WTC11 (cell line): ENCODE measurements at places on chromosomes 5 and 9. TPM values are rescaled to one million over a fixed set of nuclear protein-coding genes. Genes with fewer than 3 reads are reported as not detected.
A peak's percentile ranks its signal among the peaks of the same experiment; 100 is the strongest.

- DNase-seq, result no peak
These were observed 106.4 kb upstream of the ELL2 start for GRCh38 chr5:96067894-96068614.

The MAML1 gene
- total RNA-seq, result 40.5 to 42.2 TPM (median 42.2 TPM) in 3 replicates

GRCh38 chr5:112923988-112924387, 2.0 kb upstream of the REEP5 start:
- no peak for DNase-seq

The FIBCD1 gene
- total RNA-seq, result 6.6 to 9.1 TPM (median 8.8 TPM) in 3 replicates

The GFI1B gene
- 0.41 to 0.78 TPM (median 0.77 TPM) in 3 replicates for total RNA-seq

- no peak for DNase-seq
These were observed 31.3 kb downstream of the ISOC1 start for GRCh38 chr5:129125819-129126218.

GRCh38 chr5:6633469-6634245, 417 bp downstream of the SRD5A1 start:
- peak; percentile 52 for DNase-seq

The TICAM2 gene
- total RNA-seq, result 0.66 to 1.0 TPM in 2 of 3 replicates, not detected in the other

DNA sequence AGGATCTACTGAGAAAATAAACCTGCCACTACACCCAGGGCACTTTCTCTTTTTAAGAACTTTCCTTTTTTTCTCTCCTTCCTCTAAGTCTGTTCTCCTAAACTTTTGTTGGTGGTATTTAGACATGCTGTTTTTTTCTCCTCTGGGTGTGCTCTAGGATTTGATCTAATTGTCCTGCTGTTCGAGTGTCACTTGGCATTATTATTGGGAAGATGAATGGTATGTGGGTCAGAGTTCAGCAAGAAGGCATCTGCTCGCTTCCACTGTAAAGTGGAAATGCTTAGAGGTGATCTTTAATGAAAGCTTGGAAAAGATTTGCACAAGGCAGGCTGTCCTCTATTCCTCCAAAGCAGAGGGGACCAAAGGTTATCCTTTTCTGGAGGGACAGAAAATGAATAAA, 1.3 kb upstream of the PLPPR1 start:
- no peak for DNase-seq

DNA sequence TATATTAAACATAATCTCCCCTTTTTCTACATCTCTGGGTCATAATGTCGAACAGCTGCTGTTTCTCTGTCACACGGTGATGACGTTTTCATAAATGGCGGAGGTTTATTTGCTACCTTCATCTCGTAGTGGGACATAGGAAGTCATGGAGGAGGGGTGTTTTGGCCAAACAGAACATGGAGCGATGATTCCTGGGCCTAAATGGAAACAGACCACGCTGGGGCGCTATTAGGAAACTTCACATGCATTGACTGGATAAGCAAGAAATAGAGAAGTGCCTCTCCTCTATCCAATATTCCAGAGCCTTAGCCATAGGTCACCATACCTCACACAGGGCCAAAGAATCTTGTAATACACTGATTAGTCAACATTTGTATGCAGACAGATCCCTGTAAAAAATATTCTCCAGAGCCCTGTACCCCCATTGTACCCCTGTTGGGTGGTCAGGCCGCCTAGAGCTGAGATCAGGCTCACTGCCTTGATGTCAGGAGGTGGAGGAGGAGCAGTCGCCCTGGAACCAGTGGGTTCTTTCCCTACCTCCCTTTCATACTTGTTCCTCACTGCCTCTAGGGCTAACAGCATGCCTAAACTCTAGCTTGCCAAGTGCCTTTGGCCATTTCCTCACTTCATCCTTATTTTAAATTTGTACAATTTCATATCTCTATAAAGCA, 77.8 kb upstream of the SPIN1 start:
- peak; percentile 65 for DNase-seq

DNA sequence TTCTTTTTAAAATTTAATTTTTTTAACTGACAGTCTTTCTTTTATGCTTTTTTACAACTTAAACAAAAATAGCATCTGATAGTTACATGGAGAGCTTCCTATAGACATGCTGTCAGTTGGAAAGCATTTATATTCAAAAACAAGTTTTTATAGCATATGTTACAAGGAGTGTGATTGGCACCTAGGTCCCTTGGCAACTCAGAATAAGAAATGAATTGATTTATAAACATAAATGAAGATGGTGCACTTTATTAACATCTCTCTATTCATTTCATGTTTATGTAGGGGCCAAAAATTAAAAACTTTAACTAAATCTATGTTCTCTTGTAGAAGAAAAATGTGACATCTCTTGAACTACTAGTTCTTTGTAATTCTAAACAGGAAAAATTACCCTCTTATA, 153.2 kb downstream of the XRCC4 start:
- DNase-seq, result no peak

DNA sequence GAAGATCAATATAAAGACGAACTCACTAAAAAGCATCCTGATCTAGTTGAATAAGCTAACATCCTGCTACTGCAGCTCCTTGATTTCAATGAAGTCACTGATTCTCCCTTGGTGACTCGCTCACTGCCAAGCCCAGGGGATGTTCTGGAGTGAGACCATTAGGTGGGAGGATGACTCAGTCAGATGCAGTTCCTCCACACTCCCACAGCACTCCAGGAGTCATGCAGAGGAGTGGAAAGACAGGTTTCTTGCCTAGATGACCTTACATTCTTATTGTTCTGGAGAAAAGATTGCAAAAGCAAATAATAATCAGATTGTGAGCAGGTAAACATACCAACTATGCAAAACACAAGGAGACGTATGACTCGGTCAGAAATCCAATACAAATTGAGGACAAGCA, 15.3 kb downstream of the GCNT4 start:
- no peak for DNase-seq

DNA sequence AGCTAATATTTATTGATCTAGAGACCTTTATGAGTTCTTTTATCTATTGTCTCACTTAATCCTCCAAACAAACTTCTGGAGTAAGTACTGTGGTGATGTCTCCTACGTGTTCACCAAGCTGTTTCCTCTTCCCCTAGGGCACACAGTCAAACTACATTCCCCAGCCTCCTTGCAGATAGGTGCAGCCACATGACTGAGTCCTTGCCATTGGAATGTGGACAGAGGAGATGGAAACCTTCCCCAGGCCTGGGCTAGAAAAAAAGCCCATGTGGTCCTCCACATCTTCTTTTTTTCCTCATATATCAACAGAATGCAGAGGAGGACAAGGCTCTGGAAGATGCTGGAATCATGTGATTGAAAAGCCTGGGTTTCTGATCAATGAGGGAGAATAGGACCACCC, 88.0 kb downstream of the ANKRD55 start:
- no peak for DNase-seq

GRCh38 chr9:36858805-36859375, 175.2 kb downstream of the PAX5 start:
- DNase-seq, result no peak

The OMD gene
- total RNA-seq, result not detected in 3 replicates

GRCh38 chr9:124013309-124014210, 2.0 kb downstream of the LHX2 start:
- peak; percentile 61 for DNase-seq

- DNase-seq, result no peak
These were observed 724.9 kb upstream of the EDIL3 start for GRCh38 chr5:85109616-85110015.

The TNIP1 gene
- 41.1 to 48.9 TPM (median 47.0 TPM) in 3 replicates for total RNA-seq

- DNase-seq, result no peak
These were observed 309.1 kb downstream of the PSAT1 start for GRCh38 chr9:78606001-78606379.

DNA sequence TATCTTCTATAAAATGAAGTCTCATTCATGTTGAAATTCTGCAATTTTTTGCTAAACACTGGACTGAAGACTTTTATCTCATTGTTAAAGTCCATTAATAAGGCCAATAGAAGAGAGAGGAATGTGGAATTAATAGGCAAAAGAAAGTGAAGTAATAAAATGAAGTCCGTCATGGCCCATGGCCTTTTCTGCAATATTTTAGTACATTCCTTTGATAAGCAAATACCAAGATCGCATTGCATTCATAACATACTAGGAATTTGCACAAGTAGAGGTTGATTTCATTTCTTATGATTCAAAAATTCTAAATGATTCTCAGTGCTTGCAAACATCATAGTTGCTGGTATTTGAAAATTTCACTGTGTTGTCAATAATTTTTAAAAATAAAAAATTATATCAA, 664.0 kb downstream of the NR2F1-AS1 start:
- DNase-seq, result no peak

DNA sequence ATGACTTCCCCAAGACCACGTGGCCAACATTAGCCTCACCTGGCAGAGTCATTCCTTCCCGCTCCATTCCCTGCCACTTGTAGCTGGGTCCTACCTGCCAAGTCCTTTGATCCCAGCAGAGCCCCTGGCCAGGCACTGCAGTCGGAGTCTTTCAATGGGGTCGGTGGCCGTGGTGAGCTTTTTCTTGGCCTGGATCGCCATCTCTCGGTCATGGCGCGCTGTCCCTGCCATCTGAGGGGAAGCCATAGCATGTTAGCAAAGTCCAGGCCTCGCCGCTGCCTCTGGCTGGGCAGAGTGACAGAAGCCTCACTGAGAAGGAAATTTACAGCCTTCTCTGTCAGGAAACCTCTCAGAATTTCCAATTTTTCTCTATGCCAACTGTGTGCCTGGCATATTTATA, 17.5 kb downstream of the CAPSL start:
- peak; percentile 58 for DNase-seq

- DNase-seq, result no peak
These were observed 57.3 kb upstream of the CD180 start for GRCh38 chr5:67253911-67254310.

The NEURL1B gene
- total RNA-seq, result 6.1 to 9.8 TPM (median 6.6 TPM) in 3 replicates

The SH3PXD2B gene
- total RNA-seq, result 52.2 to 64.1 TPM (median 57.4 TPM) in 3 replicates

The MLANA gene
- not detected in 3 replicates for total RNA-seq

DNA sequence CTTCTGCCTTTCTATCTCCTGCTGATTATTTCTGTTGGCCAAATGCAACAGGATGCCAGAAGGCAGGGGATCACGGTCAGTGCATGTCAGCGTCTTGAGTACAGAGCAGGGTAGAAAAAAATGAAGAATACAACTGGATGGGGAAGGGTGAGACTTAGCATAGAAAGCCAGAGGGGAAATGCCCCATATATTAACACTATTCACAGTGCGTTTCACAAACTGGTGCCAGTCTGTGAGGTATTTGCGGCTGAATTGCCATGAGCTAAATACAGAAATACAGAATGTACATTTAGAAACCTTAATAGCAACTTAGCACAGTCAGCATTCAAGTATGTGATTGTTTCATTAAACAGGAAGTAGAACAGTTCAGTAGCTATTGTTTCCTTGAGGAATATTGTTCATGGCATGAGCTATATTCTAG, 31.0 kb upstream of the SLC1A3 start:
- DNase-seq, result no peak

GRCh38 chr5:35117967-35118366, 70.2 kb upstream of the AGXT2 start:
- no peak for DNase-seq

DNA sequence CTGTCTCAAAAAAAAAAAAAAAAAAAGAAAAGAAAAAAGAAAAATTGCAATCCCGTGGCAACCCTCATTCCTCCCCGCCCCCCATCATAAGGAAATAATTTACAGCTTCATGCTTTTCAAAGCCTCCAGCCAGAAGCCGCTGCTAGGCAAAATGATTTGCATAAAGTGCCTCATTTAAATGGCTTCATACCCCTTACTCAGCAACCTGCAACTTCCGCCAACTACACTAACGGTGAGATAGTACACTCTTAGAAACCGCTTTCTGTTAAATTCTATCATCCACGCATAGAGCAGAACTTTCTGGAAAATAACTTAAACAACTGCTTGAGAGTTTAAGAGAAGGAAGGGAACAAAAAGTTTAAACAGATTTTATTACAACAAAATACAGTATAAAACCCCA, 17.8 kb downstream of the SERINC5 start:
- DNase-seq, result no peak

DNA sequence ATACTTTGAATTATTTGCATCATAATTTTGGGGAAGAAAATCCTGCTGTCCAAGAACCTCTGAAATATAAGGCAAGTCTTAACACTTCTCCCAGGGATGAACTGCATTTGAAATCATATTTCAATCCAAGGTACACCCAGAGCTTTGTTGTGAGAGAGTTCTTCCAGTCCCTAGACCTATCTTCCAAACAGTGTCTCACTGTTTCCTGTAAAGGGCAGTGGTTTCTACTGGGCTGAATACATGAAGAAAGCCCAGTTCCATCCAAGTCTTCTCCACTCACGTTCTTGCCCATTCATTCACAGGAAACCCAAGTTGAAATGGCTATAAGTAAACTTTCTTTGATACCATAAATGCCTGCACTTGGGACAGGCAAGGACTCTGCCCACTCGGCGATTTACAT, 108.3 kb upstream of the LHFPL2 start:
- no peak for DNase-seq

GRCh38 chr9:132942541-132943182, 1.8 kb downstream of the TSC1 start:
- no peak for DNase-seq

GRCh38 chr9:3397766-3398165, 128.0 kb downstream of the RFX3 start:
- no peak for DNase-seq
